PC-3 (cell line): ENCODE measurements at places on chromosomes 12 and 14. TPM values are rescaled to one million over a fixed set of nuclear protein-coding genes. Genes with fewer than 3 reads are reported as not detected.

DNA sequence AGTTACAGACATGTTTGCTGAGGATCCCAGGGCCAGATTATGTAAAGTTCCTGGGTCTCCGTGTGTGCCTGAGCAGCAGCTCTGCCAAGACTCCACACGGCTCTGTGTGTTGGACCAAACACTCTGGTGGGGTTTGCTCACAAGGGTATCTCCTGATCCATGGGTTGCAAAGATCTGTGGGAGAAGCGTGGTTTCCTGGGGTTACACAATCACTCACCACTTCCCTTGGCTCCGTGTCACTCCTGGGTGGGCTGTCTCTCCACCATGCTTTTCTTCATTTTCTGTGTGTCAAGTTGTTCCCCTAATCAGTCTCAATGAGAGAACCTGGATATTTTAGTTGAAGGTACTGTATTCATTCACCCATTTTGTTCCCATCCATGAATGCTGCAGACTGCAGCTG lies 1088.8 kb downstream of the FSCB start:
- no peak for DNase-seq

GRCh38 chr12:71371122-71371521 lies 68.5 kb upstream of the LGR5 start:
- DNase-seq = peak; percentile 47

KLRG1 gene
- 0.15 TPM in 1 of 2 replicates, not detected in the other for total RNA-seq

GRCh38 chr14:101839236-101839635 lies 77.7 kb downstream of the PPP2R5C start:
- no peak for DNase-seq

GRCh38 chr12:86712425-86712843 lies 456.2 kb upstream of the MGAT4C start:
- peak; percentile 98 for DNase-seq

DNA sequence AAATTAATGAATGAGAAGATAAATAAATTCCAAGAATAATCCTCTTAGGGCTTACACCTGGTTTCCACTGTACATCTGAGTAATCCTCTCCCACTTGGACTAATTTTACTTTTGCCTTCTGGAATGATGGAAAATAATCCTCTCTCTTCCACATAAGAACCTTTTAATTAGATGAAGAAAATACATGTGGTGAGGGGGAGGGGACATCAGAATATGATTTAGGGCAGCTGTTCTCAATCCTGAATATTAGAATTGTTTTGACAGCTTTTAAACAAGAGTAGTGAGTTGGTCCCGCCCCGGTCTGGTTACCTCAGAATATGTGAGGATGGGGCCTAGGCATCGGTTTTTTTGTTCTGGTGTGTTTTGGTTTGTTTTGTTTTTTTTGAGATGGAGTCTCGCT lies 51.5 kb downstream of the HECTD4 start:
- DNase-seq = no peak

DNA sequence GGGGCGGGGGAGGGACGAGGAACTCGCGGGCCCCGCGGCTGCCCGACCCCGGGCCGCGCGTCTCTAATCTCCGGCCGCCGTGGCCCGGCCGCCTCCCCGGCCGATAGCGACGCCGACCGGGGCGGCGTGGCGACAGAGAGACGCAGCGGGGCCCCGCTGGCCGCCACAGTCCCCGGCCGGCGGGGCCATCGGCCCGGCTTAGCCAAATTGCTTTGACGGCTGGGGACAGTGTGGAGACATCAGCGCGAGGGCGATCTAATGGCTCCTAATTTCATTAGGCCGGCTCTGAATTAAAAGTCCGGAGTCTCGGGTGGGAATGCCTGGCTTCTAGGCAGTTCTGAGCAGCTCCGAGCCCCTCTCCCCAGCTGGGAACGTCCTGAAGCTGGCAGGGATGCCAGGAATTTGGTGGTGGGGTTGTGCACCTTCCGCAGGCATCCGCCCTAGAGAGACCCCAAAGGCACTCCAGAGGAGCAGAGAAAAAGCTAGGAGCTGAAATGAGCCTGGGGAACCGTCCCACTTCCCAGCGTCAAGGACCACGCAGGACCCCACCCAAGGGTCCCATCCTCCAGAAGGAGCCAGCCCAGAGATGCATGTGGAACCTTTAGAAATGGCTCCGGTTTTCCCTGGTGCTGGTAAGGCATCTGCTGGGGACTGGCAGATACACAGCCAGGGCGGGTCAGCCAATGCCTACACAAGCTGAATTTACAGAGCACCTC lies 9.6 kb downstream of the TBX5 start:
- no peak for DNase-seq

RAP1B gene
- 98.0 and 103 TPM in 2 replicates for total RNA-seq

DNA sequence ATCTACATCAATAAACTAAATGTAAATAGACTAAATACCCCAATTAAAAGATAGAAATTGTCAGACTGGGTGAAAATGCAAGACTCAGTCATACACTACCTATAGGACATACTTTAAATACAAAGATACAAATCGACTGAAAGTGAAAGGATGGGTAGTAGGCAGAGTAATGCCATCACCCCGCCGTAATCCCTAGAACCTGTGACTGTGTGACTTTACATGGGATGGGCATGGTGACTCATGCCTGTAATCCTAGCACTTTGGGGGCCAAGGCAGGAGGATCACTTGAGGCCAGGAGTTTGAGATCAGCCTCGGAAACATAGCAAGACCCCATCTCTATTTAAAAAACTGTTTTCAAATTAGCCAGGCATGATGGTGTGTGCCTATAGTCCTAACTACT lies 2.6 kb upstream of the EVL start:
- DNase-seq = no peak

- DNase-seq = no peak
Measured at GRCh38 chr12:94157981-94158411, 9.6 kb downstream of the PLXNC1 start.

DNA sequence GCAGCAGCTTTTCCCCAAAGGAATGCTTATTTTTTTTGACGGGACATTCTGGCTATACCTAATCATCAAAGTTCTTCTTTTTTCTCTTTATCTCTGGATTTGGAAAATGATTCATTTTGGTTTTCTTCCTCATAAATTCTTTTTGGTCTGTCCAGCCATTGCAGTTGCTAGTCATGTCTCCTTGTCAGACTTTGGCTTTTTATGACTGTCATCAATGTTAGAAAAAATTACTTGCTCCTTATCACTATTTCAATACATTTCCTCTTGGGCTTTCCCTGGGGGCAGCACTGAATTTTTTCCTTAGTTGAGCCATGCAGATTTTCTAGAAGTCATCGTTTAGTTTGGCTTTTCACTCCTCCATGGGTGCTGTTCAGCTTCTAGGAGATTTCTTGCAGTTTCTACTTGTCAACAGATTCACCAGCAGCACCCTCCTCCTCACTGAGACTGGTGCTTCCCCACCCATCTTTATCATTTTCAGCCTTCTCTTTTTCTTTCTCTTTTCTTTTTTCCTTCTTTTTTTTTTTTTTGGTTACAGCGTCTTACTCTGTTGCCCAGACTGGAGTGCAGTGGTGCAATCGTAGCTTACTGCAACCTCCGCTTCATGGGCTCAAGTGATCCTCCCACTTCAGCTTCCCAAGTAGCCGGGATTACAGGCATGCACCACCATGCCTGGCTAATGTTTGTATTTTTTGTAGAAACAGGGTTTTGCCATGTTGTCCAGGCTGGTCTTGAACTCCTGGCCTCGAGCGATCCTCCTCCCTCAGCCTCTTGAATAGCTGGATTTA lies 5.2 kb downstream of the ADIPOR2 start:
- no peak for DNase-seq

GRCh38 chr12:117521346-117521745 lies 159.9 kb upstream of the NOS1 start:
- no peak for DNase-seq

PLEKHD1 gene
- total RNA-seq = 0.15 and 0.35 TPM in 2 replicates

- DNase-seq = no peak
Measured at GRCh38 chr14:78498062-78498595, 328.0 kb downstream of the NRXN3 start.

DNA sequence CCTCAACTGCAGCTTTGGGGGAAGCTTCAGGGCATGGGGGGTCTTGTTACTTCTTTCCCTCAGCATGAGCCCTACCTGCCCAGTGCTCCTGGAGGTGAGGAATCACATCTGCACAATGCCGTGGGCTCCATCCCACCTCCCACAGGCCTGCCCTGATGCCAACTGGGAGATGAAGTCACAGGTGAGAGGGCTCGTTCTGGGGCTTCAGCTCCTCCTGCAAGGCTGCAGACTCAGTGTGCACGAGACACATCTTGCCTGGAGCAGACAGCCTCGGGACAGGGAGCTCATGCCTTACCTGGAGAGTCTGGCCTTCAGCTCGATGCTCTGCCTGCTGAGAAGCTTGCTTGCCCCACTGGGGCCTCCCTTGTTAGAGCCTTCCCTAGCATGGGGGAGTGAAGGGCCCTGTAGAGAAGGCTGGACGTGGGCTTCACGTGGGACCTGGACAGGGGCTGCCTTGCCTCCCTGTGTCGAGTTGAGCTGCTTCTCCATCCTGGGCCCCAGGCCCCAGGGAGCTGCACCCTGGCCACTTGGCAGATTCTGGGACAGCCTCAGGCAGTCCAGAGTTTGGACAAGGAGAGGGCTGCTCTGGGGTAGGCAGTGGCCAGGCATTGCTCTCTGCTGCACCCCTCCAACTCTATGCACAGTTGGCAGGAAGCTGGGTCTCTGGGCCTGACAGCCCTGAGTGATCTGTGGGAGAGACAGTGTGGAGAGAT lies 171.4 kb downstream of the KIF26A start:
- no peak for DNase-seq

LALBA gene
- not detected in 2 replicates for total RNA-seq

GRCh38 chr12:30661210-30661609 lies 34.5 kb downstream of the IPO8 start:
- DNase-seq = no peak

DNA sequence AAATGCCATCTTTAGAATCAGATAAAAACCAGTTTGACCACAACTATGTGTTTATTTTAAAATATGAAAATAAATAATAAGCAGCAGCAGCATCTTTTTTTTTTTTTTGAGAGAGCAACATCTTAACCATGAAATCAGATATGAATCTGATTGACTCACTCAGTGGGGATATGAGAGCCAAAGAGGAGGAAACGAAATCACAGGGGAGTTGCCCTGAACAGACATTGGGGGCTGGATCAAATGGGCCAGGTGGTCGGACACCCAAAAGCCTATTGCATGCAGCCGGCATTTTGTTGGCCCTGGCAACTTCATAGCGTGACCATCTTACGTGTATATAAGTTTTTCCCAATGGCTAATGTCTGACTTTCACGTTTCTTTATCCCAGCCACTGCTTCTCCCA lies 321.1 kb downstream of the NPAS3 start:
- DNase-seq = peak; percentile 22

DNA sequence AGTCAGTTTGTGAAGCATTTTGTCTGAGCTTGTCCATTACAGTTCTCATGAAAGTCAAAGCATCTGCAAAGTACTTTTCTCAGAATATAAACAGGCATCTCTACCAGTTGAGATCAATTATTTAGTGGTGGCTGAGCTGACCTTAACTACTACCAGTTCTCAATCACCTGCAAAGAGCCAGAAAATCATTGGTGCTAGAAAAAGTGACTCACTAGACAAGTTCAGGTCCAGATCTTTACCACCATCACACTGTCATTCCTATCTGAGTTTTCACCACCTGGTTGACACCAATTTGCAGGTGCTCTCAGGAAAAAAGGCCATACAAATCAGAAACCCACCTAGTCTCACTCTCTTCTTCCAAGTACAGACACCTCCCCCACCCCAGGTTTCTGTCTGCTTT lies 33.3 kb downstream of the ITPR2 start:
- DNase-seq = no peak

- DNase-seq = no peak
Measured at GRCh38 chr12:25558586-25558985, 5.5 kb upstream of the LMNTD1 start.

NKX2-1 gene
- not detected in 2 replicates for total RNA-seq

DNA sequence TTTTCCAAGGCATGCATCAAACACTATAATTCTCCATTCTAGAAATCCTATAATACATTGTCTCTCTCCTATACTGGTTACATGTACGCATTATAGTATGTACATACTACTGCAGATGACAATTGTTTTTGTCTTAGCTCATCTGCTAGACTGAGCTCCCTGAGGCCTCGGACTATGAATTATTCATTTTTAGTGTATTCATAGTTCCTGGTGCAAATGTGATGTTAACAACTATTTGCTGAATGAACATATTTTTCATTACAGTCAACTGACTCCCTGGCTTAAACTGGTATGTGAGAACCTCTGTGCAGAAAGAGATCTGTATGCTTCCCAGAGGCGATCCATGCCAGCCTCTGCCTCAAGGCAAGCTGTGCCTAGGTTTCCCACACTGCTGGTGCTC lies 91.8 kb upstream of the PARP11 start:
- no peak for DNase-seq

RPS29 gene
- 1,420 and 1,912 TPM in 2 replicates for total RNA-seq

- no peak for DNase-seq
Measured at GRCh38 chr14:58941629-58942028, 246.8 kb upstream of the DAAM1 start.

GRCh38 chr14:93108105-93108504 lies 7.6 kb downstream of the ITPK1 start:
- no peak for DNase-seq

GRCh38 chr12:38350342-38351174 lies 34.0 kb downstream of the ALG10B start:
- DNase-seq = no peak

- no peak for DNase-seq
Measured at GRCh38 chr14:75068294-75069120, 934 bp upstream of the ZC2HC1C start.

- DNase-seq = no peak
Measured at GRCh38 chr12:54030889-54031471, 1.9 kb upstream of the HOXC5 start.

APOLD1 gene
- total RNA-seq = 2.8 and 3.5 TPM in 2 replicates

DNA sequence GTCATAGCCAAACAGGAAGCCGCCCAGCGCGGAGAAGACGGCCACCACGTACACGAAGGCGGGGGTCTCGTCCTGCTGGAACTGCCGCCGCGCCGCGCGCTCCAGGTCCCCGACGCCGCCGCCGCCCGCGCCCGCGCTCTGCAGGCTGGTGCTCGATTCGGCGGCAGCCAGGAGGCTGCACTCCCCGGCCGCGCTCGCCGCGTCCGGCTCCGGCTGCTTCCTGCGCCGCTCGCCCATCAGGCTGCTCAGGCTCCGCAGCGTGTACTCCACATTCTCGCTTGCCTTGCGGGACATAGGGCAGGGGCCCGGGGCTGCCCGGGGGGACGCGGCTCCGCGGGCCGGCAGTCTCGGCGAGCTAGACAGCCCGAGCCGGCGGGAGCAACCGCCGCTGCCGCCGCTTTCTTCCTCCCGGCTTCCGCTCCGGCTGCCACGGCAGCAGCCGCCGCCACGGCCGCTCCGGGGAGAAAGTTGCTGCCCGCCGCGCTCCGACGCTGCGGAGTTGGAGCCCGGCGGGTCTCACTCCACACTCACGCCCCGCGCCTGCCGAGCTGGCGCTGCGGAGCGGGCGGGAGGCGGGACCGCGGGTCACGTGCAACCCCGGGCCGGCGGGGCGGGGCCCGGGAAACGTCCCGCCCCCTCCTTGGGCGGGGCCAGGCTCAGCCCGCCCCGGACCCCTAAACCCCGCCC lies at the start of gene SLC2A13:
Gene SLC2A13 (minus strand): TSS at position 567 of the 687 bp plus-strand sequence. CDS start 273 bp downstream, at position 294.
- peak; percentile 74 for DNase-seq

DNA sequence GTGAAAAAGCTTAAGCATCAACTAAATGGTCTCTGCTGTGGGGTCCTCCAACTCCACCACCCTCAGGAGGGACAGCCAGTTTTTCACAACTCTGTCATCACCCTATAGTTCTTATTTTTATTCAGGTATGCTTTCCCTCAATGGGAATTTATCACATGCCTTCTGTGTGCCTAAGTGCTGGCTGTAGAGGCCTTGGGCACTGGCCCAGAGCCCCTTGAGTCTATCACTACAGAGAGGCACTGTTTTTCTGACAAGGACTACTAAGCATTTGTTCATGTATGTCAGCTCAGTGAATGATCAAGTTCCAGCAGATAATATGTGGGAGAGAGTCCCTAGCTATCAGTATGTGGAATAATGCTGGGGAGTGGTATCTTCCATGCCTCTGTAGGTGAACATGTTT lies 463.9 kb downstream of the NPAS3 start:
- no peak for DNase-seq
